ENCODE measurements at places on chromosomes 12 and 14.
A peak's percentile ranks its signal among the peaks of the same experiment; 100 is the strongest.

GRCh38 chr12:68977909-68978610 lies 45.1 kb upstream of the CPM start:
- DNase-seq: no peak

- DNase-seq: no peak
These were observed 16.2 kb downstream of the EXD2 start for GRCh38 chr14:69207435-69208041.

DNA sequence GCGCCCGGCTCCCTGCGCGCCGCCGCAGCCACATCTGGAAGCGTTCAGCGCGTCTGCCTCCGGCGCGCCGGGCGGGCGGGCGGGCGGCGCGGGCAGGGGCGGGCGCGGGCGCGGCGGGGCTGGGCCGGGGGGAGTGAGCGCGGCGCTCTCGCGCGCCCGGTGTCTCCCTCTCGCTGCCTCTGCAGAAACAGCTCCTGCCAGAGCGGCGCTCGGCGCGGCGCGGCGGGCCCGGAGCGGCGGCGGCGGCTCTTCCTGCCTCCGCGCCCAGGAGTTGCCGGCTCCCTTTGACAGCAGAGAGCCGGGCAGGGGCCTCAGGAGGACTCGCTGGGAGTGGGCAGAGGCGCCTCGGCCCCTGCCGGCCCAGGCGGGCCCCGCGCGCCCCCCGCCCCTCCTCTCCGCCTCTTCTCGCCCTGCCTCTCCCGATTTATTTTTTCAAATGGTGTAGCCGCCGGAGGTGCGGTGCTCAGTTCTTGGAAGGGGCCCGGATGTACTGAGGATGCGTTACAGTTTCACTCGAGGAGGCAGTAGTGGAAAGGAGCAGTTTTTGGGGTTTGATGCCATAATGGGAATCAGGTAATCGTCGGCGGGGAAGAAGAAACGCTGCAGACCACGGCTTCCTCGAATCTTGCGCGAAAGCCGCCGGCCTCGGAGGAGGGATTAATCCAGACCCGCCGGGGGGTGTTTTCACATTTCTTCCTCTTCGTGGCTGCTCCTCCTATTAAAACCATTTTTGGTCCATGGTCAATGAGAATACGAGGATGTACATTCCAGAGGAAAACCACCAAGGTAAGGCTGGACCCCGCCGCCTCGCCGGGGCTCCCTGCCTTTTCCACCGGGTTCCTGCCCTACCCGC lies at the start of gene CACNA1C:
CACNA1C (plus strand) TSS at position 162 of the 853 bp plus-strand sequence; CDS start at position 738, 576 bp downstream.
- DNase-seq: peak; percentile 52

DNA sequence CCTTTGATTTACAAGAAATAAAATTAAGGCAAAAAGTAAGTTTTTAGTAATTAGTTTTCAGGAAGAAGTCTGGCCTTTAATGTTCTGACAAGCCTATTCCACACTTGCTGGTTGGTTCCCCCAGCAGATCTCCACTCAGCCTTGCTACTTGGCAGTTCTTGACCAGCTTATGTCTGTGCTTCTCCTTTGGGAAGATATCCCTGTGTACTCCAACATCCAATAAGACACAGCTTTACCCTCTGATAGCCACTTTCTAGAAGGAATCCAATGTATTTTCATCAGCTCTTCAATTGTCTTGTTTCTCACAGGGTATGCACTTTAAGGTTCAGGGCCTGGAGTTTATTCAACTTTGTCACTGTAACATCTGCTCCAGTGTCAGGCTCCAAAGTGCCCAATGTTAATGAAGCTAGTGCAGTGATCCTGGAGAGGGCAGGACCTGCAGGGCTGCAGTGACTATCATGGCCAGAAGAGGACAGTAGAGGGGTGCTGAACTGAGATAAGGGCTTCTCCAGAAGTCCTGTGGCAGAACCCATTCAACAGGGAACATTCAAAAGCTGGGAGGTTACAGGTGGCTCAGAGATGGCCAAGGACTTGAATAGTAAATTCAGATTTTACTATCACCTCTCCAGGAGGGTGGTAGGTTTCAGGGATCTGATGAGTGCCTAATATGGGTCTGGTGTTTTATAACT lies 22.9 kb downstream of the JKAMP start:
- DNase-seq: no peak

DNA sequence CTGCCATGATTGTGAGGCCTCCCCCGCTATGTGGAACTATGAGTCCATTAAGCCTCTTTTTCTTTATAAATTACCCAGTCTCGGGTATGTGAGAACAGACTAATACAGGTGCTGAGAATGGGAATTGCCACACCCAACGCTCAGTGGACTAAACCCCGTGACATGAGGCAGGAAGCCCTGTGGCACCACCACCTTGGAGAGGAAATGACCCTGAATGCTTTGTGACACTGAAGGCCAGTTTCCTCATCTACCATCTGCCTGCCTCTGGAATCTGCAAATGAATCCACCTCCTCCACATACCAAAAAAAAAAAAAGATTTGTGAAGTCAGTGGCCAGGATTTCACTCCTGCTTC lies 41.6 kb downstream of the NT5DC3 start:
- no peak for DNase-seq

DNA sequence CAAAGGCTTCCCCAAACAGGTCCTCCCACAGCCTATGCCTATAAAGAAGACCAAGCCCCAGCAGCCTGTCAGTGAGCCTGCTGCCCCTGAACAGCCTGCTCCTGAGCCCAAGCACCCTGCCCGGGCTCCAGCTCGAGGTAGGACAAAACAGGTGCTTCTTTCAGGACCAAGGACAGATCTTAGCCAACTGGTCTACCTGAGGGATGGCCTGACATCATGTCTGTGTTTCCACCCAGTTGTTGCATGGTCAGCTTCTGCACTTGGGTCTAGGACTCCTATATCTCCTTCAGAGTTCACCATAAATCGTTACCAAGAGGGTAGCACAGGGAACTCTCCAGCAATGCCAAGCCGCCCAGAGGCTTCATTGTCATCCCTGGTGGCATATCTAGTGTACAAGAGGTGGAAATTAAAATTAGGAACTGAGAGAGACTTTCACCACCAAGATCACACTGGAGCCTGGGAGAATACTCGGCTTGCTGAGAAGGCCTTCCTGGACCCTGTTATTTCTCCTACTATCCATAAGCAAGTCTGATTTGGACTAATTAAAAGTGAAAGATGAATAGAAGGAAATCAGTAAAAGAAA lies 38.2 kb upstream of the OAS1 start:
- no peak for DNase-seq

- DNase-seq: no peak
These were observed 64.4 kb downstream of the FBXL14 start for GRCh38 chr12:1529862-1530591.

DNA sequence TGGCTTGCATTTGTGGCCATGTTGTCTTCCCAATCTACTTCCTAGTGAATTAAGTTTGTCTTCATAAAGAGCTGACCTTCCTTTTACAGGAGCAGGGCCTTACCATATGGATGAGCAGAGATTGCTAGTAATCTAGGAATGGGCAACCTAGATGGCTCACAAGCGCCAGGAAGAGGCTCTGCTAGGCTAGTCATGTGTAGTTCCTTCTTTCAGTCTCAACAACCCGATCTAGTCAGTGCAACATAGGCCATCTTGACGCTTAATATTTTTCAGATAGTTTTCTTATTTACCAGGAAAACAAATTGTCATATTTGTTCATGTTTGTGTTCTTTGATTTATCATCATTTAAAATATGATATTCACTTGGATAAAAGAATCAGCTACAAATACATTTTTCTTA lies 48.2 kb upstream of the TPH2 start:
- no peak for DNase-seq

DNA sequence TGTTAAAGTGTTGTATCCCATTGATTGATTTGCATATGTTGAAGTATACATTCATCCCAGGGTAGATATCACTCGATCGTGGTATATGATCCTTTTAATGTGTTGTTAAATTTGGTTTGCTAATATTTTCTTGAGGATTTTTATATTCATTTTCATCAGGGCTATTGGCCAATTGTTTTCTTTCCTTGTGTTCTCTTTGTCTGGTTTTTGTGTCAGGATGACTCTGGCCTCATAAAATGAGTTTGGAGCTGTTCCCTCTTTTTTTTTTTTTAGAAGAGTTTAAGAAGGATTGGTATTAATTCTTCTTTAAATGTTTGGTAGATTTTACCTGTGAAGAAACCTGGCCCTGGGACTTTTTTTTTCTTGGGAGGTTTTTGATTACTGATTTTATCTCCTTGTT lies 303.5 kb upstream of the RTL1 start:
- DNase-seq: no peak

GRCh38 chr12:104276273-104277131 lies 27.0 kb upstream of the EID3 start:
- no peak for DNase-seq

DNA sequence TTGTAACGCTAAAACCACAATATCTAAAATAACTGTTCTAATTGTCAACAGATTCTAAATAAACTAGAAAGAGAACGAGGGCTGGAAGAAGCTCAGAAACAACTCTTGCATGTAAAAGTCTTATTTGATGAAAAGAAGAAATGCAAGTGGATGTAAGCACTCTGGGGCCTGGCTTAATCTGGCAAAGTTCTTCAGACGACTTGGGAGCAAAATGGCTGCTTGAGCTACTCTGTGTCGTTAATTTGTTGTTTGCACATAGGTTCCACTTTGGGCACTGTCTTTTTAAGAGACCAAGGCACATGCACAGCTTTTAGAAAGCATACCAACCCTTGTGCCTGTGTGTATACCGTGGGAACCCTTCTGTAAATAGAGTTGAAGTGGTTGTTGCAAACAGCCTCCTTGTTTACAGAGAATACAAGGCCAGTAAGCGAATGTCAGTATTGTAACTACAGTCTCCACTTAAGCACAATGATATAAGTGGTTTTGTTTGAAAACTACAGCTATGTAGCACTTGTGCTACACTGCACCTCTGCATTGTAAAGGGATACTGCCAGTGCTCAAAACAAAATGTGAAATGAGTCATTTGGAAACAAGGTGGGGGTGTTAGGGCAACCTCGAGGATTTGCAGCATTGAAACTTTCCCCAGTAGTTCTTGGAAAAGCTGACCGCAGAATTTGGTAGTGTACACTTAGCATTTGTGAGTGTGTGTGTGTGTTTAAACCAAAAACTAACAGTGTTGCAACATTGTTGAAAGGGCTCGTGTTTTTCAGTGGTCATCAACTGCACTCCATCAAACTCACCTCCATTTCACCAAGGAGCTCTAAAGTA lies 154.3 kb downstream of the CEP83 start:
- DNase-seq: no peak

GRCh38 chr12:25713264-25713663 lies 160.2 kb upstream of the LMNTD1 start:
- no peak for DNase-seq

- DNase-seq: no peak
These were observed 267.7 kb downstream of the MED13L start for GRCh38 chr12:116009805-116010204.

- DNase-seq: no peak
These were observed 126.1 kb upstream of the MAX start for GRCh38 chr14:65228436-65228835.

GRCh38 chr14:84253326-84253725 lies 1276.6 kb upstream of the FLRT2 start:
- no peak for DNase-seq

DNA sequence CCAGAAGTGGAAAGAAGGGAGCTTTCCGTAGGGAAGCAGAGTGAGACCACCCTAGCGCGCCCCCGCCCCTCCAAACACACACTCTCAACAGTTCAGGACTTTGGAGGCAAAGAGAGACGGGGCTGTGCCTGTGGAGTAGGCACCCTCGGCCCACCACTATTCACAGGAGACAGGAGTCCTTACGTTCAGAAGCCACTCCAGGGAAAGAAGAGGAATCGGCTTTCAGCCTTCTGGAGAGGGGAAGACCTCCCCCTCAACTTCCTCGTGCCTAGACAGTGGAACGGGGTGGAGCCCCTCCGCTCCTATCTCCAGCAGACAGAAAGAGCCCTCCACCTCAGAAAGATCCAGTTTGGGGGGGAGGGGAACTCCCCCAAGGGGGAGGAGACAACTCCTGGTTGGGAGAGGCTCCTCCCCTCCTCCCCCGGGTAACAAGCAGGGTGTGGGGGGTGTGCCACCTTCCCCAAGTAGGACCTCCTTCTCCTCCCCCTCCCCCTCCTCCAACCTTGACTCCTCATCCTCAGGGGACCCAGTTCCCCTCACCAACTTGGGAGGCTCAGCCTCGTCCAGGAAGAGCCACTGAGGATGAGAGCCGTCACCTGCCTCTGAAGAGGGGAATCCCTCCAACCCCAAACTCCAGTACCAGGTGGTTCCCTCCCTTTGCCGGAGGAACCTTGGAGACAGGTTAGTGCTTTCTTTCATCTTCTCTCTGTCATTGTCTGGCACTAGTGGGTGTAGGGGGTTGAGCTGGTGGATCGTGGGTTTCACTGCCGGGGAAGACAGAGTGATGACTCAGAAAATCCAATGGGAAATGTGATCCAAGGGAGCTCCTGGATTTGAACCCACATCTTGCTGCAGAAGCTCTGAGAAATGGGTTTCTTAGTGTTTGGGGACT lies 883 bp downstream of the FOXJ2 start:
- no peak for DNase-seq

DNA sequence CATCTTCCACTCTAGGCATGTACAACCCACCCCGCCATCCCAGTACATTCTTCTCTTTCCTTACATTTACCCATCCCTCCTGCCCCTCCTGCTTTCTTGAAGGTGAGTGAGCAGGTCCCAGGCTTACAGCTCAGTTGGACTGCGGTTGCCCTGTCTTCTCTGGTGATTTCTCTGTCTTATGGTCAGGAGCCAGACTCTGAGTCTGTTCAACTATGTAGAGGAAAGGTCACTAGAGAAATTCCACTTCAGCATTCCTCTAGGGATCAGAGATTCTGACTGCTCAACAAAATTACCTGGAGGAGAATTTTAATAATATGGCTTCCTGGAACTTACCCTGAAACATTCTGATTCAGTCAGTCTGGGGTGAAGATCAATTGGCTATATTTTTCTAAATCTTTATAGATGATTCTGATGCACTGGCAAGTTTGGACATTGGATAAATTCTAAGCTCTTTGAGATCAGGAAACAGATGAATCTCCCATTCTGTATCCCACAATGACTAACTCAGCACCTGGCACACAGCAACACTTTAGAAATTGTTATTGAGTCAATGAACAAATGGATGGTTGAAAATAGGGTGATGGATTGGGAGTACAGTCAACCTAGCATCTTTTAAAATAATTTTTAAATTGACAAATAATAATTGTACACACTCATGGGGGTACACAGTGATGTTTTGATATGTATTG lies 128.6 kb upstream of the HIF1A start:
- no peak for DNase-seq

- DNase-seq: no peak
These were observed 191.5 kb upstream of the BTG1 start for GRCh38 chr12:92337128-92337527.

All from fibroblast of skin of left quadriceps (primary cell).